Kidney glomerular epithelial cell (primary cell): ENCODE measurements at places on chromosomes 11 and 22.

GRCh38 chr11:76086743-76087635, 119.3 kb downstream of the WNT11 start:
- peak; percentile 22 for DNase-seq

DNA sequence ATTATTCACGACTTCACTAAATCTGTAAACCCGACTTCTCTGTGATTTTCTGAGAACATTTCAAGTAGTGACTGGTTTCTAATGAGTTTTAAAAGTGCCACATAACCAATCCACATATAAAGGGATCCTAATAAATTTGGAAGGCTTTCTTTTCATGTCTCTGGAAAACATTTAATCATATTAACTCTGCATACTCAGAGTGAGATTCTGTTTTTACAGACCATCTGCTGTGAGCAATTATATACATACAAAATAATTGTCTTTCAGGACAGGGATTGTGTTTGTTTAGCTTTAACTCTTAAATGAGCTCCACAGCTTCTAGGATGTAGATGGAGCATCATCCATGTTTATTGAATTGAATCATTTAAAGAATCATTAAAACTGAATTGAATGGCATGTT, 65.1 kb downstream of the PRMT3 start:
- DNase-seq: no peak

- no peak for DNase-seq
Measured at GRCh38 chr11:43239791-43240190, 72.0 kb upstream of the API5 start.

DNA sequence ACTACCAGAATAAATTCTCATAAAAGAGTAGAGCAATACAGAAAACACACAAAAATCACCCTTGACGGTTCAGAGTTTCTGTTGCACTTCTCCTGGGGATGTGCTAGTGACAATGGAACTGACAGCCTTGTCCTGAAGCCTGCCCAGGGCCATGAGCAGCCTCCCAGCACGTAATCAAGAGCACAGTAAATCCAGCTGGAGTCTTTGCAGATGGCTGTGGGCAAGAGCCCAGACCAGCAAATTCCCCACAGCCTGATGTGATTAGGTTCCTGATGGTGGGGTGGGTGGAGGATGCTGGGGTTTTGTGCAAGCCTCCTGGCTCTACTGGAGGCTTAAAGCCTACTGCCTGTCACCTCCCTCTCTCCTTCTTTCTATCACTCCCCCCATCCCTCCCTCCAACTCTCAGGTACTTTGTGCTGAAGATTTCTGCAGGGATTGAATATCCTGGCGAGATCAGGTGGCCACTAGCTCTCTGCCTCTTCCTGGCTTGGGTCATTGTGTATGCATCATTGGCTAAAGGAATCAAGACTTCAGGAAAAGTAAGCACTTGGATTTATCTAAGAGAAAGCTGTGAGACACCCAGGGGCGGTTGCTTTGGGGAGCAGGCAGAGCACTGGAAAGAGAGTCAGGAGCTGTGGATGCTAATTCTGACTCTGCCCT, 18.1 kb downstream of the SLC6A5 start:
- DNase-seq: no peak

DNA sequence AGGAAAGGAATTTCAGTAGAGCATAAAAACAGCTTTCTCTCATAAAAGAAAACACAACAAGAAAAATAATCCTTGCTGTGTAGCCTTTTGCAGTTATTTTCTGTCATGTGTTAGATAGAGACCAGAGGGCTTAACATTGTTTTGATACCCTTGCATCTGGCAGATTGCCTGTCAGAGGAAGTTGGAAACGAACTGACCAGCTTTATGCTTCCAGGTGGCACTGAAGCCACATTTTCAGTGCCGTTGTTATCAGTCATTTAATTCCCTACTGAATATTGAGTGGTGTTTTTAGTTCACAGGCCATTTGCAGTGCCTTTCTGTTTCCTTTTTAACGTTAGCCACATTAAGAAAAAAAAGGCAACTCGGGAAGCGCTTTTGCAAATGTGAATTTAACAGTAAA, 21.5 kb upstream of the RAG2 start:
- no peak for DNase-seq

- DNase-seq: no peak
Measured at GRCh38 chr11:68116974-68117373, 4.2 kb downstream of the CHKA start.

GRCh38 chr22:23073526-23074229, 3.4 kb downstream of the GNAZ start:
- DNase-seq: no peak
